ENCODE measurements at places on chromosomes 3 and 15.
A peak's percentile ranks its signal among the peaks of the same experiment; 100 is the strongest.

- no peak for DNase-seq
Measured at GRCh38 chr15:38577424-38577987, 12.9 kb upstream of the RASGRP1 start.

DNA sequence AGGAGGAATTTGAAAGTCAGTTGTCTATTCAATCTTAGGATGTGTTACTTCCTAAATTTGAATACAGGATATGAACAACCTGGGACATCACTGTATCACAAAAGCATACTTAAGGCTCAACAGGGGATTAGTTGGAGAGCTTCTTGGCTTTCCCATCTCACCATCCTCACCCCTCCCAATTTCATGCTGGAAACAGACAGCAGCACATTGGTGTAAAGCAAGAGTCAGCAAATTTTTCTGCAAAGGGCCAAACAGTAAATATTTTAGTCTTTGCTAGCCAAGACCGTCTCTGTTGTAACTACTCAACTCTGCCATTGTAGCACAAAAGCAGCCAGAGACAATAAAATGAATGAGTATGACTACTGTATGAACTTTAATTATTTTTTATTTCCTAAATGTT is 94.9 kb downstream of the ERC2 start:
- DNase-seq, result no peak

DNA sequence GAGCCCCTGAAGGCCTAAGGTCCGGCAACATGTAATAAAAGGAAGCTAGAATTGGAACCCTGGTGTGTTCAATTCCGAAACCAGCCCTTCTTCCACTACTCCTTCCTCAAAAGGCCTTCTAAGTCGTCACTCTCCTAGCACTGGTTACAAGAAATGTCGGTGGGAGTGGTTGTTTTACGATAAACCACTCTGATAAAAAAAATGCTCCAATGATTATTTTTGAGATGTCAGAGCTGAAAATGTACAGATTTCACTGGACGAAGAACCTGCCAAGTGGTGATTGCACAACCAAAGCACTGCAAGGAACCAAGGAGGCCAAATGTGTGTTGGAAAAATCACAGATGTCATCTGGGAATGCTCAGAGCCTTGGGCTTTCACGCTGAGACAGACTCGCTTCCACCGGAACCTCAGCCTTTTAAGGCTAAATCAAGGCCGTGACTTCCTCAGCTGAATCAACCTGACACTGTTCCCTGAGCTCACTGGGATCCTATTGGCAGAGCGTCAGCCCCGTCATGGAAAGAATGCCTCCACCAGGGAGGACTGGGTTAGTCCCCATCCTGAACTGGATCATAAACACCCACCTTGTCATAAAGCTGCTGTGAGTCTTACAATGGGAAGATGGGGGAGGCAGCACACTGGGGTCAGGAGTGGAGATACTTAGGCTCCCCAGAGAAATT is 108.1 kb upstream of the THBS1 start:
- DNase-seq, result no peak

DNA sequence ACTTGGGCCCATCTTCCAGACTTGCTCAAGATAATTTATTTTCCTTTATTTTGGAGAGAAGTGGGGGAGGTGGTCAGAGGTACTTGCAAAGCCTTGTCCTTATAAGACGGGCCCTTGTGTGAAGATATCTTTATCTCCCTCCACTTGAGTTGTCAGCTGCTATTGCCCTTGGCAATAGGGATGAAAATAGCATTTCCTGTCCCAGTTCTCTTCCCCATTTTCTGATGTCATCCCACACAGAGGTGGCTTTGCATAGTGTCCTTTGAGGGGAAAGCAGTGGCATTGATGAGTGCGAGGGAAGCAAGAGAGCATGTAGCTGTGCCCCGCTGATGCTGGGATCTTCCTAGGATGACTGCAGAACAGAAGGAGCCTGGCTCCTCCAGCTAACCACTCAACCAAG is 41.9 kb upstream of the TUBGCP5 start:
- DNase-seq, result no peak

GRCh38 chr15:96230526-96231181 is 99.8 kb upstream of the NR2F2 start:
- DNase-seq, result no peak

DNA sequence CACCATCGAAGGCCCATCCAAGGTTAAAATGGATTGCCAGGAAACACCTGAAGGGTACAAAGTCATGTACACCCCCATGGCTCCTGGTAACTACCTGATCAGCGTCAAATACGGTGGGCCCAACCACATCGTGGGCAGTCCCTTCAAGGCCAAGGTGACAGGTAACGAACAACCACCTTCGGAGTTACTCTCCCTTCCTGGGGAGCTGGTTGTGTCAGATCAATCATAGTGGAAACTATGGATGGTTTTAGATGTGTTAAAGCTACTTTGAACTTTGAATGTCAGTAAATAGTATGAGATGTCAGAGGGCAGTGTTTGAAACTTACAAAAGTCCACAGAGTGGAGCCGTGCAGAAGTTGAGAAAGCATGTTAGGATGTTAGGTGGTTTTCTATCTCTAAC is 42.3 kb downstream of the DNASE1L3 start:
- no peak for DNase-seq

DNA sequence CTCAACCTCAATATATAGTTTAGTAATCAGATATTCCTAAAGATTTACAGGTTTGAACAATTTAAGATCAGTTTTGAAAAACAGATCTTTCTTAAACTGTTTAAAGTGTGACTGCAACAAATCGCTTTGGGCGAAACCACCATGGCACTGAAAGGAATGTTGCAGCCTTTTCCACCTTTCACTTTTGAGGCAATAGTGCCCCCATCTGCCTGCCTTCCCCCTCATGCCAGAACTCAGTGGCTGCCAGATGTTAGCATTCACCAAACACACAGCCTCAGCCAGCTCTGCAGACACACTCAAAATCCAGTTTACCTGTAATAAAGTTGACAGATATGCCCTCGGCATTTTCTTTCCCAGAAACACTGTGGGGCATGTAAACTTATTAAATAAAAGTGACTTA is 3.3 kb downstream of the LYSMD4 start:
- no peak for DNase-seq

GRCh38 chr3:124584552-124585391 is 145.5 kb upstream of the UMPS start:
- DNase-seq, result peak; percentile 38

DNA sequence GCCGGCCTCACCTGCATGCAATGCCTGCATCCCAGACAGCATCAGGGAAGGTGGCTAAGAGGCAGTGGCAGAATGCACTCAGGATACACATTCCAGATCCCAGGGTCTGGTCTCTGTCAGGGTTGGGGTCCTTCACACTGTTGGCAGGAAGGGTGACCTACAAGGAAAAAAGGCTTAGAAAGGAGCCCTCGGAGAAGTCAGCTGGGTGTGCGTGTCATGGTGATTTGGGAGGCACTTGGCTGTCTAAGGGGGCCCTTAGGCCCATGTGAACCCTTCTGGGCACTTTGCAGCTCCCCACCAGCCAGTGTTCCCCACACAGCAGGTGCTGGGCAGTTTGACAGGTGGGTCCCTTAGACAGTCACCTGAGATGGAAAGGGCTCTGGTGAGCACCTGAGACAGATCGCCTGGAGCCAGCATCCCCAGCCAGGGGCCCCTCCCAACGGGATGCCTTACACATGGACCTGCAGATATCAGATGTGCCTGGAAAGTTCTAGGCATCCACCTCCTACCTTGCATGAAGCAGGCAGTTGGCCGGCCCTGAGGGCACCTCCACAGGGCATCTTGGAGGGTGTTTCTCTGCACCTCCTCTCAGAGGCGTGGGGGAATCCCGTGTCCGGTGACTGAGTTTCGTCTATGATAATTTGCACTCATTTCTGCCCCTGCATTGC is 131.6 kb downstream of the LRRK1 start:
- DNase-seq, result no peak

GRCh38 chr3:138862924-138863775 is 28.4 kb upstream of the PIK3CB start:
- no peak for DNase-seq

DNA sequence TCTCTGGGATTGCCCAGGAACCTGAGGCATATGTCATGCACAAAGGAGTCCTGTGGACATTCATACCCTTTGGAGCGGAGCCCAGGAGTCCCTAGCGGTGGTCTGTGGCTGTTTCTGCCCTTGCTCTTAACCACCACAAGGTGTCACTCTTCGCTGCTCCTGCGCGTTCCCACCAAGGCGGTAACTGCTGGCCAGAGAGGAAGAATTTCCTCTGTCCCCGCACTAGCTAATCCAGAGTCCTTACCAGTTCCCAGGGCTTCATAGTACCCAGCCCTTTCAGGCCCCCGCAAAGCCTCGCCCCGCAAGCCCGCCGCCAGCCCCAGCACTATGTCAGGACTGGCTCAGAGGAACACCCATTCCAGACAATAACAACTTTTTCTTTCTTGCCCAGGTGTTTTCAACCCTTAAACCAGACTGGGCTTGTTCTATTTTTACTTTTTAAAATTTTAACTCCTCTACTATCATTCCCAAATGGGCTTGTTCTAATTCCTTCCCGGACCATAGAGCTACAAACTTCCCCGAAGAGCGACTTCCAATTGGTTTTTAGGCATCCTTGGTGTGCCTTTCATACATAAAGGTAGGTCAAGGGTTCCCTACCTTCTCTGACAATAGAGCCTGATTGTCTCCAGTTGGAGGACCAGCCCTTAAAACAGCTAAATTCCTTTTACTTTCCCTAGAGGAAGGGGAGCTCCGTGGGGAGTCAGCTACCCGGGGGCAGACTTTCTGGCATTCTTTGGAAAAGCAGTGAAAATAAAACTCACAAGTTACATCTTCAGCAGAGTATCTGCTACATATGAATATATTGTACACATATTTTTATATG is 31.8 kb upstream of the ZNF774 start:
- peak; percentile 62 for DNase-seq

- DNase-seq, result no peak
Measured at GRCh38 chr3:115704661-115705338, 81.5 kb downstream of the GAP43 start.

DNA sequence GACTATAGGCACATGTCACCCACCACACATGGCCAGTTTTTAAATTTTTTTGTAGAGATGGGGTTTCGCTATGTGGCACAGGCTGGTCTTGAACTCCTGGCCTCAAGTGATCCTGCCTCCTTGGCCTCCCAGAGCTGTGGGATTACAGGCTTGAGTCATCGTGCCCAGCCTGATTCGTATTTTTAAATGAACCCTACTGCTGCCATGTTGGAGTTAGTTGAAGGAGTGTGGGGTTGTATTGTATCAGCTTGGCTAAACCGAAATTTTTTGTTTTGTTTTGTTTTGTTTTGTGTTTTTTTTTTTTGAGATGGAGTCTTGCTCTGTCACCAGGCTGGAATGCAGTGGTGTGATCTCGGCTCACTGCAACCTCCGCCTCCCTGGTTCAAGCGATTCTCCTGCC is 11.8 kb upstream of the ZNF770 start:
- no peak for DNase-seq

DNA sequence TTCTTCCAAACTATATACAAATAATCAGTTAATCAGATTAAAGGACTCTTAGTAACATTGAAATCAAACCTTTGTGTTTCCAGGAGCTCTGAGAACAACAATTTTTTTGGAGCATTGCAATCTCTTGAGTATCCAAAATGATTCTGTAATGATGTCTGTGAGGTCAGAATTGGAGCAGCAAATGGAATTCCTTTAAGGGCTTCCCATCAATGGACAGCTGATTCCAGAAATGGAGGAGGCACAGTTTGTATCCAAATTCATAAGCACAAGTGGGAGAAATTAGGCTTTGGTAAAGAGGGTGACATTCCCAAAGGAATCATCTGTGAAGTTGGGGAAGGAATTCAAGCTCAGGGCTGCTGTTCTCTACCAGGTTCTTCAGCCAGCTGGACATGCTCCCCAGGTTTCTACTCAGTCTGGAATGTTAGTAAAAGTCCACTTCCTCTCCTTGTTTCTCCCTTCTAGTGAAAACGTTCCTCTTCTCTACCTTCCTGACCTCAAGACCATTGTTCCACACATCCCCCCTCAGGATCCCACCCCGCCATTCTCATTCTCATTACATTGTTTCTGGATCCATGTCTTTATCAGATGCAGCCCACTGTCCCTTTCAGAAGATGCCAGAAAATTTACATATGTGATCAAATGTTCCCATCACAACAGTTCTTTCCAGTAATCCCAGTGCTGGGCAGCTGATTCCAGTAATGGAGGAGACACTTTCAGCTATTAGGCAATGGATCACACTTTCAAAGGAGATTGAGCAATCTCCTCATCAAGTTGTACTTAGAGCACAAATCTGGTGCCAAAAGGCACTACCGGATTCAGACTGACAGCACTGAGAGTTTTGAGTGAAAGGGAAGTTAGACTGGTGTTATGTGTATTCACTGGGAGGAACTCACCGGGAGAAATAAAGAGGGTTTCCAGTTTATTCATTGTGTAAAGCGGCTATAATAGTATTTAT is 391.3 kb upstream of the TPRG1 start:
- DNase-seq, result no peak

DNA sequence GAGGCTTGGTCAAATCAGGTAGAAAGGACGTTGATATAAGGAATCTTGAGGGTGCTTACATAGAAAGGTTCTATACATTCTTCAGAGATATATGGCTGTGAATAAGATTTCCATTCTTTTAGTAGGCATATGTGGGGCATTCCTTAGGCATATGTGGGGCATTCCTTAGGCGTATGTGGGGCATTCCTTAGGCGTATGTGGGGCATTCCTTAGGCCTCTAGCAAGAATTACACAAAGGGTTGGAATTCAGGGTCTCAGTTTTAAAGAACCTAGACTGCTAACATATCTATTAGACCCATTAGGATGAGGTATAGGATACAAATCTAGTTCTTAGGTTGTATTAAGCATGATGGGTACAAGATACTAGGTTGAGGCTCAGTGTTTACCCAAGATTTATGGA is 607.8 kb downstream of the SI start:
- DNase-seq, result no peak

- DNase-seq, result no peak
Measured at GRCh38 chr3:131735544-131735943, 232.8 kb upstream of the MRPL3 start.

DNA sequence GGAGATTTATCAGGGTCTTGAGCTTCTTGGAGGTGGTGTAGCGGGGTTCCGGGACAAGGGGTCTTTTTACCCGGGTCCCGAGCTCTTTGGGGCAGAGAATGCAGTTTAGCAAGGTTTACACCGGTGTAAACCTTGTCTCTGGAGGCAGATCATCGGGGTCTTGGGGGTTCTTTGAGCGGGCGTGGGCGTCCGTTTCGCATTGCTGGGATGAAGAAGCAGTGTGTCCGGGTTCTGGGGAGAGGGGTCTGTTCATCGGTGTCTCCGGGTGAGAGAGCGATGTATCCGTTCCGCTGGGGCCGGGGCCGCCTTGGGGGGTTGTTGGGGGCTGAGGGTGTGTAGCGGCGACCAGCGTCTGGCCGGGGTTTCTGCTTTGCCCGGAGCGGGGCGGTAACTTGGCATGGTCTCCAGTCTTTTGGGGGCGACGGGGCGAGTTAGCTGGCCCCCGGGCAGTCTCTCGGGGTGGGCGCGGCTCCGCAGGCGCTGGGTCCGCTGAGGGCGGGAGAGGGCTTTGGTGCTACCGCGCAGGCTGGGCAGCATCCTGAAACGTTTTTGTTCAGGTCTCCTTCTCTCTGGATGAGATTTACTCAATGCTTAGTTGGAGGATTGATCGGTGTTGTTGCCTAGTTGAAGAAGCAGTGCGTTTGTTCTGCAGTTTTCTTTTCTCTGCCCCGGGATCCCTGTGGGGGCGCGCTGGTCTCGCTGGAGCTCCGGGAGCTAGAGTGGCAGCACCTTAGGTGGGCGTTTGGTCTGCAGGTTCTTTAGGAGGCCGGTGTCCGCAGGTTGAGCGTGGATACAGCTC is 843 bp downstream of the GLCE start:
- peak; percentile 29 for DNase-seq
